LHCN-M2 (cell line): ENCODE measurements at places on chromosomes 5 and 9. TPM values are rescaled to one million over a fixed set of nuclear protein-coding genes. Genes with fewer than 3 reads are reported as not detected.

- no peak for DNase-seq
These were observed 229.7 kb upstream of the PIK3R1 start for GRCh38 chr5:67985686-67986387.

- DNase-seq, result peak; percentile 3
These were observed 152.7 kb upstream of the ACTBL2 start for GRCh38 chr5:57635146-57635777.

- DNase-seq, result peak; percentile 32
These were observed 91.5 kb downstream of the NR3C1 start for GRCh38 chr5:143311955-143312354.

- no peak for DNase-seq
These were observed 146.4 kb downstream of the PALM2AKAP2 start for GRCh38 chr9:109926421-109926869.

Gene C5orf15
- total RNA-seq, result 60.3 and 73.4 TPM in 2 replicates

Gene ZDHHC11B
- not detected in 2 replicates for total RNA-seq

Gene IFNK
- total RNA-seq, result not detected in 2 replicates

Gene C5orf46
- total RNA-seq, result not detected in 2 replicates
